Cortex of kidney (tissue), 1 donor: ENCODE measurements at places on chromosomes 12 and 14.
A peak's percentile ranks its signal among the peaks of the same experiment; 100 is the strongest.

GRCh38 chr14:50007123-50007903 lies 109.1 kb downstream of the VCPKMT start:
- no peak for DNase-seq

DNA sequence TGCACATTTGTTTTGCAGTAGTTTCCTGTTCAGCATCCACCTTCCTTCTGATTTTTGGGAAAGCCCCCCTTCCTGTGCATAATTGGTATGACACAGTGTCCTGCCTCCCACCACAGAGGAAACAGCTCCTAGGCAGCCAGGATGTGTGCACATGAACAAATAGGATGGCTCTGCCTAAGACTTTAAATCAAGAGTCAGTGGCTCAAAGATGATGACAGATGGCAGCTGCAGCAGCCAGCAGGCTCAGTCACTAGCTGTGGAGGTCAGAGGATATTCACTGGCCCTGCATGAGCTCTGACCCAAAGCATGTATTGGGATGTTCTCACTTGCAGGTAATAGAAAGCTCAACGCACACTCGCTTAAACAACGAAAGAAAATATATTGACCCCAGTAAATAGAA lies 90.3 kb downstream of the KCNK10 start:
- no peak for DNase-seq

DNA sequence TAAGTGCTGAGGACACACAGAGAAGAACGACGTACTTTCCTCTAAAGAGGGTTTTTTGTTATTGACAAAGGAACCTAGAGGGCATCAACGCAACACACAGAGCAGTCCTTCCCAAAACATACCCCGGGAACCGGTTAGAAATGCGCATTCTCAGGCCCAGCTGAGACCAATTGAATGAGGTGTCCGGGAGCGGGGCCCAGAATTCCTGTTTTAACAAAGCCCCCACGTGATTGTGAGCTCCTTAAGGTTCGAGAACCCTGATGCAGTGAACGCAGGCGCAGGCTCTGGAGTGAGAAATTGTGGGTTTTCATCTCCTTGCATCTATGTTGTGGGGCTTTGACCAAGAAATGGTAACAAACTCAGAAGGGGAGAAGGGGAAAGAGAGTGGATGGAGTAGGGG lies 51.0 kb upstream of the TBX3 start:
- no peak for DNase-seq

GRCh38 chr12:45418520-45418919 lies 202.6 kb downstream of the ANO6 start:
- DNase-seq: no peak

DNA sequence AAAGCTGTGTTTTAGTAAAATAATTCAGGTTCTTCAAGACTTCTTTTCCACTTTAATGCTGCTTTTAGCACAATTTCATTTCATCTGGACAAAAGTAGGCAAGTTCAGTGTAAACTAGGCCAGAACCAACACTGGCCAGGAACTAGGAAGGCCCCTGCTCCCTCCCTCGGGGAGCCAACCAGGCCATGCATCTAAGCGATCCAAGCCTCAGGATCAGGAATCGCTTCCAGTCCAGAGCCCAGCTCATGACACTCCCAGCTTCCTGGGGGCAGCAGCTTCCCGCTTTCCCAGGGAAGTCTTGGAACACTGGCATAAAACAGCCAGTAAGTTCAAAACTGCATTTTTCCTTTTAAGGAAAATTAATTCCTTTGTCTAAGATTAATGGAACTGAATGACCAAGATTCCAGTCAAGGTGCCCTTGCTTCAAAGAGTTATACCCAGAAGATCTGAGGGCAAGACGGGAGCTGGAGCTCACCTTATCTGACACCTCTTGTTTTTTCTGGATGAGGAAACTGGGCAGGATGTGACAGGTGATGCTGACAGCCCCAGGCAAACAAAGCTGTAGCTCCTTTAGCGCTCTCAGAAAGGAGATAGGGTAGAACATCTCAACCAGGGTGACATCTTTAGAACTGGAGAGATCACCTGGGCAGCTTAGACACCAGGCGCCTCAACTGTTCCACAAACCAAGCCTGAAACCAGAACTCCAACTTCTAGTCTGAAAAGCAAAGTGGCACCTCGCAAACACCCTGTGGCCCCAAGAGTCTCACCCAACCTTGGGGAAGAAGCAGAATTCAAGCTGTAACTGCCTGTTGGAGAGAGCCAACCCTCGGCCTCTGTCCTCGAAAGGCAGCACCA lies 61.4 kb upstream of the PNMA1 start:
- DNase-seq: no peak

DNA sequence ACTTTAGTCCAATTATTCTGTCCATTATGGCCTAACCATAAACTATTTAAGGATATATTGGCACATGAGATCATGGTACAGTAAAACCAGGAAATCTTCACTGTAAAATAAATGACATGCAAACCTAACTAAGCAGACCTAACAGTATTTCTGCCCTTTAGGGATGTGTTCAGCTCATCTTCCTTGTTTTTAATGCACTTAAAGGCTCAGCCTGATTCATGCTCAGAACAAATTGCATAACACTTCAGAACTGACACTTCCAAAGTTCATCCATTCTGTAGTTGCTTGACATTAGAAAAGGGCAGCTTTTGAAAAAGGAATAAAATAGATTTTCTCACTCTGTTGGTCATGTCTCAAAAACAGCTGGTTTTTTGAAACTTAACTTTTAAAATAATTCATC lies 708.5 kb downstream of the C12orf50 start:
- DNase-seq: no peak

DNA sequence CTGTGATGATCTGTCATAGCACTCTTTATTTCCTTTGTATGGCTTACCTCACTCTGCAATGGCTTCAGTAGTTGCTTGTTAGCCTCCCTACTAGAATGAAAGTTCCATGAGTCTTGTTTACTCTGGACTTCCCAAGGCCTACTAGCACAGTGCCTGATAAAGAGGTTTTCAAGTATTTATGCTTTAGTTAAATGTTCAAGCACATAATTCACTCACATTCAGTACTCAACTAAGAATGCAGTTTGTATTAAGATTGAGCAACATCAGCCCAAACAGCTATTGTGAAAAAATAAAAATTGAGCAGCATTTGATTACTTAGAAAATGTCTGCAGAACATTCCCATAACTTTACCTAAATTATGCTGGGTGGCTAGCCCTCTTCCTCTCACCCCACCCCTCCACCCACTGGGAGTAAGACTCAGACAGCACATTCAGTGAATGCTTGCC lies 158.9 kb upstream of the AMIGO2 start:
- DNase-seq: no peak

DNA sequence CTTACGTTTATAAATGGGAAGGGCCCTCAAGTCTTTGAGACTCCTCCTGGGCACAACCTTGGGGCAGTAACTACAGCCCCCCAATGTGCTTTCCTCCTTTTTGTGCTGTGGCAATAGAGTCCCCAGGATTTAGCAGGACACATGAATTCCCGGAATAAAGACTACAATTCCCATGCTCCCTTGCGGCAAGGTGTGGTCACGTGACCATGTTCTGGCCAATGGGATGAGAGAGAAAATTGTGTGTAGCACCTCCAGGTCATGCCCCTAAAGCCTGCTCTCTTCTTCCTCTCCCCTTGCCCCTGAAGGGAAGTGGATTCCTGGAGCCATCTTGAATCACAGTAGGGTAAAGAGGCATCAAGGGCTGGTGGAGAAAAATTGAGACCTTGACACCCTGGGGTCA lies 295.1 kb upstream of the SFSWAP start:
- DNase-seq: no peak

- no peak for DNase-seq
Measured at GRCh38 chr14:22630486-22630885, 13.7 kb downstream of the OR6J1 start.

GRCh38 chr12:45785315-45785714 lies 55.8 kb downstream of the ARID2 start:
- DNase-seq: no peak

- no peak for DNase-seq
Measured at GRCh38 chr14:55477680-55478079, 37.3 kb upstream of the TBPL2 start.

DNA sequence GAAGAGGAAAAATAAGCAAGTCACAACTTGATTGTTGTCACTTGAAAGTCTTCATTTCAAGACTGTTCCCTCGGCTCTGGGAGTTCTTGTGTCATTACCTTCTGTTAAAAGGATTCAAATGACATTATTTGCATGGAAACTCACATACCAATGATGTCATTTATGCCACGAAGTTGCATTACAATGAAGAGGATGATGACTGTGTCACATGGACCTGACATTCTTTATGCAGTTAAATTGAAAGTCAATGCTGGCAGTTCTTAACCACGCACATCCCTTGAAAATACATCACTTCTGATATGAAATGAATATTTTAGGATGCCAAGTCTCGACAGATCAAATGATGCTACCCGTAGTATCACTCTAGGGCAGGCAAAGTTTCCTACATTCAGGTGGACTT lies 1069.5 kb downstream of the VRK1 start:
- DNase-seq: no peak

DNA sequence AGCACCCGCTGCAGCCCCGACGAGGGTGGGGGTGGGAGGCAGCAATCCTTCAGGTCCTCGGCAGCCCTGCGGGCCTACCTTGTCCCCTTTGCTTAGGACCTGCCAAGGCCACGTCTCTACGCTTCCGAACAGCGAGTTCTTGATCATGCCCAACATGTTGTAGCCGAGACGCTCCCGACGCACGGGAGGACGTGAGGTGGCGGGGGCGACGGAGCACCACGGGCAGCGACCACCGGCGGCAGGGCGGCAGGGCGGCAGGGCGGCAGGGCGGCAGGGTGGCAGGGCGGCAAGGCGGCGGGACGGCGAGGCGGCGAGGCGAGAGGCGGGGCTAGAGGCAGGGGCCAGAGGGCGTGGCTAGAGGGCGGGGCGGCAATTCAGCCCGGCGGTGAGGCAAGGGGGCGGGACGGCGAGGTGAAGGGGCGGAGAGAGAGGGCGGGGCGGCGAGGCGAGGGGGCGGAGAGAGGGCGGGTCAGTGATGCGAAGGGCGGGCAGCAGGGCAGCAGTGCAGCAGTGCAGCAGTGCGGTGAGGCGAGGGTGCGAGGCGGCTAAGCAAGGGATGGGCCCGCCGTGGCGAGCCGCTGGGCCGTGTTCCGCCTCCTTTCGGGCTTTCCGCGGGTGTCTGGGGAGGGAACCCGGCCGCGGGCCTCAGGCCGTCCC lies at the start of gene HEBP1:
TSS of gene HEBP1 (minus strand) at position 307 of the 657 bp plus-strand sequence. CDS start at position 156, 151 bp downstream.
- DNase-seq: peak; percentile 27

DNA sequence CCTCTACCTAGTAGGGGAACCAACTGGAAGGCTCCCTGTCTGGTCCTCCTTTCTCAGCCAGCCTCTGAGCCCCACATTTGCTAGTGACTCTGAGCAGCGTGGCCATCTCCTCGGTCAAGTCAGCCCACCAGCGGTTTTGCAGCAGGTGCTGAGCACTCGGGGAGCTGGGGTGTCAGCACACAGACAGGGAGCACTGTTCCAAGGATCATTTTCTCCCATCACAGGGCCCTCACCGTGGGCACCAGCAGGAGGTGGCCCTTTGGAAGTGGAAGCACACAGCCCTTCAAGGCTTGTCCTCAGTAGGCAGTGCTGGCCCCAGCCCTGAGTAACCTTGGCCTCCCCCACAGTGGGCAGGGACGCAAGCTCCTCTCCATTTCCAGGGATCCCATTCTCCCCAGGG lies 24.1 kb upstream of the EML1 start:
- DNase-seq: no peak

DNA sequence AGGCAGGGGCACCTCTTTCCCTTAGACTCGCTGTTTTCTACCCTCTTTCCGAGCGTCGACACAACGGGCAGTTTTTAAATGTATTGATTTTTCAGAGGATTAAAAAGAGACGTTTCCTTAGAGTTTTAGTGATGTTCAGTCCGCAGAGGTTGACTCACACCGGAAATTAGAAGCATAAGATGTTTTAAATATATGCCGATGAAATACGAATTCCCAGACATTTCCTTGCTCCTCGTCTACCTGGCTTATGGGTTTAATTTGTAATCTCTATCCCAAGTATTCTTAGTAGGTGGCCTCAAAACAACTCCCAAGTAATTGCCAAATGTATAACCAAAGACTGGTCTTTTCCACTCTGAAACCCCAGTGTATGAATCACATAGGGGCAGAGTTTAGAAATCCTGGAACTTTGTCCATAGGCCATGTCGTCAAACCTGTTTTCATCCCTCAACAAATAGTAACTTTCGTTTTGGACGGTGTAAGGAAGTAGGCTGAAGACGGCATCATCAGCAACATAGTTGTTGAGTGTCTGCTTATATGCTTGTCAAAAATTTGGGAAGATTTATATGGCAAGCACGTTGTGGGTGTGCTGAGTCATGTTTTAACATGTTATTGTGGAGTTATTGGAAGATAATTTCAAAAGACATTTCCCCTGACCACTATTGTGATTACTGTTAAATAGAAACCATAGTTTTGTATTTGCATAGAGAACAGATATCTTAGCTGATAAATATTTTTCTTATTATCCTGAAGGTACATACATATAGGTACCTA lies 824 bp downstream of the TBK1 start:
- DNase-seq: no peak

GRCh38 chr12:26746121-26746714 lies 86.8 kb downstream of the ITPR2 start:
- DNase-seq: no peak

DNA sequence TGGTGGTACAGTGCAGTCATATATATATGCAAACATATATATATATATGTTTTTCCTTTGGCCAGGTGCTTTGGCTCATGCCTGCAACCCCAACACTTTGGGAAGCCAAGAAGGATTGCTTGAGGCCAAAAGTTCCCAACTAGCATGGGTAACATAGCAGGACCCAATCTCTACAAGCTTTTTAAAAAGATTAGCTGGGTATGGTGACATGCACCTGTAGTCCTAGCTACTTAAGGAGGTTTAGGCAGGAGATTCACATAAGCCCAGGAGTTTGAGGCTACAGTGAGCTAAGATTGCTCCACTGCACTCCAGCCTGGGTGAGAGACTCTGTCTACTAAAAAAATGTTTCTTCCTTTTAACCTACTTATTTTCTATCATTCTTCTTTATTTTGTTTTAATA lies 10.2 kb downstream of the PZP start:
- no peak for DNase-seq

DNA sequence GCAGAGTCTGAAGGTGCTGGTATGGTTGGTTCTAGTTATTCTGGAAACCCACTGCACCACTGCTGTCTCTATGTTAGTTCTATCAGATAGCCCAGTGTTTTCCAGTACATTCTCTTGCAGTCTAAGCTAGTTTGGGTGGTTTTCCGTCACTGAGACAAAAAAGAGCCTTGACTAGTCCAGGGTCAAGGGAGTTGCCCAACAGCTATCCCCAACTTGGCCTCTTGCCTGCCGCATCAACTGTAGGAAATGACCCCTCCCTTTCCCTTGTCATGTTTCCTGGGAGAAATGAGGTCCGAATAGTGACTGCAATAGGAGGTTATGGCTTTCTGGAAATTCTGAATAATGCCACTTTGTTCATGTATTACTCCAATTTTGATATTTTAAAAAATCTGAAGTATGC lies 160.4 kb downstream of the EFCAB11 start:
- no peak for DNase-seq

GRCh38 chr12:1848146-1848545 lies 27.8 kb downstream of the LRTM2 start:
- DNase-seq: no peak

DNA sequence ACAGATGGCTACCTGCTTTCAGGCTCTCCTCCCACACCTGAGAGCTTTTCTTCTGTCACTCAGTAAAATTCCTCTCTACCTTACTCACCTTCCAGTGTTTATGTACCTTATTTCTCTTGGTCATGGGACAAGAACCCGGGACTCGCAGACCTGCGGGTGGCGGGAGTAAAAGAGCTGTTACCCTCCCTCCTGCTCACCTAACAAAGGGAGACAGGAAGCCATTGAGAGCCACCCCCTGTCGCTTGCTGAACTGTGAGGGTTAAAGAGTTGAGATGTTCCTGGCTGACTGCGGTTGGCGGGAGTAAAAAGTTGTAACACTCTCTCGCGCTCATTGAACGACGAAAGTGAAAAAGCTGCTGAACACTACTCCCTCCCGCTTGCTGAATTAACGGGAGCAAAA lies 1935.1 kb upstream of the FLRT2 start:
- no peak for DNase-seq
